Hepatocyte (in vitro differentiated cells): ENCODE measurements at places on chromosomes 12 and 14. TPM values are rescaled to one million over a fixed set of nuclear protein-coding genes. Genes with fewer than 3 reads are reported as not detected.

SUSD6 gene
- polyA plus RNA-seq: 15.7 and 16.3 TPM in 2 replicates

- DNase-seq: no peak
These were observed 232.3 kb downstream of the MED13L start for GRCh38 chr12:116045150-116045549.

SLC39A2 gene
- polyA plus RNA-seq: 6.2 and 9.2 TPM in 2 replicates

GRCh38 chr12:63276537-63277365 is 125.8 kb upstream of the AVPR1A start:
- peak; percentile 74 for DNase-seq

PMCH gene
- polyA plus RNA-seq: not detected in 2 replicates

DNA sequence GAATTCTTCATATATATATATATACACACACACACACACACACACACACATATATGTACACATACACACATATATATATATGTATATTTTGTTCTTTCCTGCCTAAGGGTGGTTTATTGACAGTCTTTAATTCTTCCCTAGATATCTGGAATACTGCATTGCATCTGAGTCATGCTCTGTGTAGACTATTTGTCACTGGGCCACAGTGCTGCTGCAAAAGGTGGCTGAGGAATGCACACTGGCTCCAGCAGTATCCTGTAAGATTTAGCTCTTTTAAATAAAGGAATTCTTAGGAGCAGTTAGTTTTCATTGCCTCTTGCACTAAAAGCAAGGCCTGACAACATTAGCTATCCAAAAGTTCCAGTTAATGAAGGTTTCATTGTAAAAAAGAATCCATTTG is 200.9 kb downstream of the APAF1 start:
- DNase-seq: no peak

DNA sequence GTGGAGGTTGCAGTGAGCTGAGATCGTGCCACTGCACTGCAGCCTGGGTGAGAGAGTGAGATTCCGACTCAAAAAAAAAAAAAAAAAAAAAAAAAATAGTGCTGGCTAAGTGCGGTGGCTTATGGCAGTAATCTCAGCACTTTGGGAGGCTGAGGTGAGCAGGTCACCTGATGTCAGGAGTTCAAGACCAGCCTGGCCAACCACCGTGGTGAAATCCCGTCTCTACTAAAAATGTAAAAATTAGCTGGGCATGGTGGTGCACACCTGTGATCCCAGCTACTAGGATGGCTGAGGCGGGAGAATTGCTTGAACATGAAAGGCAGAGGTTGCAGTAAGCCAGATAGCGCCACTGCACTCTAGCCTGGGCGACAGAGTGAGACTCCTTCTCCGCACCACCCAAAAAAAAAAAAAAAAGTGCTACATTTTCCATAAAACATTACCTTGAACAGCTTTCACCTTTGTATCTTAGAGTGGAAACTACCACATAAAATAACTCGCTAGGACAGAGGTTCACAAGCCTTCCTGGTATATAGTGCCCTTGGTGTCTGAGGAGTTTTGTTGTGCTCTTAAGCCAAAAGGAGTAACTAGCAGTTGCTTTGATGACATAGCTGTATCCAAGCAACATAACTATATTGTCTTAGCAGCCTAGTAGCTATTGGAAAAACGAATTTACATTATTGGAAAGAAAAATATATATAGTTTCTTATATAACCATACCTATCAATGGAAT is 11.1 kb downstream of the PTGES3 start:
- no peak for DNase-seq

DNA sequence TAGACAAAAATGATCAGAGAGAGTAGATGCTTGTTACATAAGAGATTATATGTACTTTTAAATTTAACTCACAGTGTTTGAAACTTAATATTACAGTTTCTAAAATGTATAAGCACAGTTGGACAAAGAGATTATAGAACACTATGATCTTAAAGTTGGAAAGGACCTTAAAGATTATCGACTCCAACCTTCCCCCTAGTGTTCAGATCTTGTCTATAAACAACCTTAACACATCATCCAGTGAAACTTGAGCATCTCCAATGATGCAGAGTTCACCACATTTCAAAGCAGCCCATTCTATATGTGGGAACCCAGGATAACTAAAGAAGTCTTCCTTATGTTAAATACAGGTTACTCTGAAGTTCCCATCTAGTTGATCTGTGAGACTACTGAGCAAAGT is 480.8 kb downstream of the RMST start:
- DNase-seq: no peak

DNA sequence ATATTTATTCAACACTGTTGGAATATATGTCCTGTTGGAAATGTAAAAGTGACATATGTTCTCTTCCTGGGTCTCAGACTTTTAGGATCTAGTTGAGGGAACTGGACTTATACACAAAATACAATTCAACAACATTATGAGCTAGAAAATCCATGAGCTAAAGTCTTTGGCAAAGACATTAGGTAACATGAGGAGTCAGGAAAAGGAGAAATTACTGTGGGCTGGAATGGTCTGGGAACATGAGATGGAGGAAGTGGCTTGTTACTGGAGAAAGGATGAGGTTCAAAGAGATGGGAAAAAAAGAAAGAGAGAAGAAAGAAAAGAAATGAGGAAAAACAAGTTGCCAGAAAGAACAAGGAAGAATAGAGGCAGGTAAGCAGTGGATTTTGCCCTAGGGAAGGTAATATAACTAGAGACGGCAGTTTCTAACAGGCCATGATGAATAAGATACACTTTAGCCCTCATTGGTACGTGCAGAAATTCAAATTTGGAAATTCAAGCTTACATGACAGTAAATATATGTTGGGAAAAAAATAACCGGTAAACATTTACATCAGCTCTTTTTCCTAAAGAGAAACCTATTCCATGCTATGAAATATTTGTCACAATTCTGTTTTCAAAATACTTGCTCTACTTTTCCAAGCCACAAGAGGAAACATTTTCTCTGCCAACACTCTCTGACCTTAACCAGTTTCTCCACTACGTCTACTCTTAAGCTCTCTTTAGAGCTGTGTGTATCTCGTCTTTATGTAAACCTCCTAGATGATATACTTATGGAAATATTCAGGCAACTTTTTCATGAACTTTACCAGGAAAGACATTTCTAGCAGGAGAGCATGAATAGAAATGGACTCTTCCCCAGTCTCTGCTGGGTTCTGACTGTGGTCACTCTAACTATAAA is 268.8 kb upstream of the BTG1 start:
- DNase-seq: no peak

GRIP1 gene
- 7.7 and 13.6 TPM in 2 replicates for polyA plus RNA-seq

DNA sequence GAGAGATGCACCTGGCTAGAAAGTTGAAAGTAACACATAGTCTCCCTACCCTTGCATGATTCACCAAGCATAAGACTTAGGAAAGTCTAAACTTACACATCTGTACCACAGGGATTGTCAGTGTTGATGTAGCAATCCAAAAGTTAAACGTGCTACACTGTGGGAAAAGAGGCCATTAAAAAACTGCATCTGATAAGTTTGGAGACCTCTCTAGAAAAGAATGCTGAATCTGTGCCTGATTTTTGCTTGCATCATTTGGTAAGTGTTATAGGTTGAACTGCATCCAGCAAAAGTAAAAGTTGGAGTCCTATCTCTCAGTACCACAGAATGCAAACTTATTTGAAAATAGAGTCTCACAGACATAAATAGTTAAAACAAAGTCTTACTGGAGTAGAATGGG is 126.6 kb downstream of the SLC6A15 start:
- DNase-seq: no peak

TEX52 gene
- polyA plus RNA-seq: not detected in 2 replicates

- peak; percentile 44 for DNase-seq
These were observed 43.4 kb upstream of the AMN start for GRCh38 chr14:102878970-102879460.

- no peak for DNase-seq
These were observed 15.4 kb upstream of the EGLN3 start for GRCh38 chr14:33966276-33966675.

DNA sequence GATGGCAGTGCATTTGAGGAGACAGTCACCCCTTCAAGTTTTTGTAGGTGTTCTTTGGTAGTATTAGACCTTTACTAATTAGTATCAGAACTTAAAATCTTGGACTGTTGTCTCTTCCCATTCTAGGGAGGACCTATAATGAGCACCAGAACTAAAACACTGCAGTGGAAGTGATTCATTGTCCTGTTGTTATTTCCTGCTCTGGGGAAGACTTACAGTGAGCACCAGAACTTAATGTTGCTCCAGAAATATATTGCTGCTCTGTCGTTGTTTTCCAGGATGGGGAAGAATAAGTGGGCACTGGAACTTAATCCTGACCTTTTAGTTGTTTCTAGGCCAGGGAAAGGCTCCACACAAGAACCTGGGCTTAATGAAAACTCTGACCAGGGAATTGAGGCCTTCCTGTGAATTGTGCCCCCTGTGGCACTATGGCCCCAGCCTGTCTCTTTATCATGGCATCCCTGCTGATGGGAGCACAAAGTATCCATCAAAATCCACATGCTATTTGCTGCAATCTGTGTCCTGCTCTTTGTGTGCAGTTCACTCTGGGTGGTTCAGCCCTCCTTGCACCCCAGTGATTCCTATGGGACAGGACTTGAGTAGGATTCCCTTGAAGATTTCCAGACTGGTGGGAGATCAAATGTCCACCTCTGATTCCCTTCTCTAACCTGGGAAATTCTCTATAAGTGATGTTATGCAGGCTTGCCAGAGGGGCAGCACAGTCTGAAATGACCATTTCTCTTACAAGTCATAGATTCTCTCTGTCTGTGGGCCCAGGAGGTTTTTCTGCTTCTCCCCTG is 175.8 kb downstream of the PAWR start:
- DNase-seq: no peak

DNA sequence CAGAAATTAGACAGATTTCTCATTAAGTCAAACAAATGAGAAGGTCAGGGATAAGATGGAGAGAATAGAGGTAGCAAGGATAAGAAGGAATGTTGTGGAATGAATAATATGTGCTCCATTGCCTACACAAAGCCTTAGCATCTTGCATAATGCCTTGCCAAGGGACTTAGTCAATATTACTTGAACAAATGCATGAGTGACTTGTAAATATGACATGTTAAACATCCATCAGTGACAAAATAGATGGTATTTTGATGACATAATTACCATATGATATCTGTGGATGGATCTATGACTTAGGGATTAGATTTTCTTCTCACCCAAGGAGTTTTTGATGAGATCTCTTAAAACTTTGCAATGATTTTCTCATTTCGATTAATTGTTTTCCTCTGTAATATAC is 194.1 kb upstream of the RASSF8 start:
- no peak for DNase-seq

IL31 gene
- polyA plus RNA-seq: not detected in 2 replicates

NUP37 gene
- polyA plus RNA-seq: 25.1 and 26.7 TPM in 2 replicates

DNA sequence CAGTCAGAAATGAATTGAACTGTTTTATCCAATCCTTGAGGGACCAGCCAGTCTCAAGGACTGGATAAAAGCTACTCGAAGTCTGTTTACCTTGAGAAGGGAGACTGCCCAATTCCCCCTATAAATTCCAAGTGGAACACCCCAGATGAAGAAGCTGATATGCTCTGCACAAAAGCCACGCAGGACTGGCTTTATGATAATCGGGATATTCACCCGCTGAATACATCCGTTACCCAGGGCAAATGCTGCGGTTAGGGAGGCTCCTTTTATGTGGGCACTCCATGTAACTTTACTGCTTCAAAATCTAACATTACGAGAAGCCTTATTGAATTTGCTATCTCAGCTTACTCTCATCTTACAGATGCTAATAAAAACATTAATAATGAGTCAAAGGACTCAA is 119.1 kb downstream of the DENND5B start:
- DNase-seq: no peak

GRCh38 chr12:57429473-57430111 is 1.3 kb downstream of the R3HDM2 start:
- no peak for DNase-seq

AKAP6 gene
- polyA plus RNA-seq: 0.46 and 1.1 TPM in 2 replicates

GRCh38 chr14:59395672-59396071 is 69.5 kb downstream of the GPR135 start:
- no peak for DNase-seq

DNA sequence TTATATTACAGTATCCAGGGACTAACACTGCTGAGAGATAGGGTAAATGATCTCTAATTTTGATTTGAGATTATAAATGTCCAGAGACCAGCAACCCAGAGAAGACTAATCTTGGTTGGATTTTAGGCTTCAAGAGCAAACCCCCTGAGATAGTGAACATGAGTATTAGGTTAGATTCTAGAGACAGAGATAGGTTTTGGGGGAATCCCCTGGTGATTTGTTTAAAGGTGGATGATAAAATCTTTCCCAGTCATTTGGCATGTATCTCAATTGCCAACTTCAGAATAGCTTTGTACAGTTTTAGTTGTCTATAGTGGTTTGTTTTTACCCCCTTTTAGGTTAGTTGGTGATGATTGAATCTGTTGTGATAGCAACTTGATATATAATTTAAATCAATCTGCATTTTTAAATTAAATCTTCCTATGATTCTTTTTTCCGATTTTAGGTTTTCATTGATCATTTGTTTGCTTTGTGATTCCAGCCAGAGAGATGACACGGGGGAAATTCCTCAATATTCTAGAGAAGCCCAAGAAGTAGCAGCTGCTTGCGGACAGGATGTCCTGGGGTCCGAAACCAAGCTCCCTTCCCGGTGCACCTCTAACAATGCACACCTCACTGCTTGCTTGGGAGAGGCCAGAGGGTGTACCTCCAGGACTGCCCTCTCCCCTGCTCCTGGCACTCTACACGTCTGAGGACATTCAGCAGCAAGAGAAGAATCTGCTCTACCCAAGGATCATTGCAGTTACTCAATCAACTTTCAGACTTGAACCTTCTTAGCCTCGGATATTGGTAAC is 40.6 kb upstream of the VSX2 start:
- DNase-seq: no peak

DNA sequence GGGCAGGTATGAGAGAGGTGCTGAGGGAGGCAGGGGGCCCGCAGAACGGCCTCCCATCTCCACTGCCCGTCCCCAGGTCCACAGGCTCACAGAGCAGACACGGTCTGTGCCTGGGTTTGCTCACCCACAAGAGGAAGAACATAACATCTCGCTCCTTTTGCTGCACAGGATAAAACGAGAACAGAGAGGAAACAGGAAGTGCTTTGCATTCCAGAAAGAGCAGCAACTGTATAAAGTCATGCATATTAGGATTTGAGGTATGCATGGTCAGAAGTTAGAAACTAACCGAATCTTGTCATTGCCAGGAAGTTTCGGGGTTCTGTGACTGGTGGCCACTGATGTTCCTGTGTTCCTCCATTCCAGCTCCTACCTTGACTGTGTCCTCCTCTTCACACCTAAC is 25.0 kb downstream of the NTF3 start:
- no peak for DNase-seq

GRCh38 chr12:26204612-26205289 is 9.4 kb downstream of the SSPN start:
- no peak for DNase-seq

GRCh38 chr12:101859664-101860607 is 17.4 kb upstream of the DRAM1 start:
- no peak for DNase-seq

DNA sequence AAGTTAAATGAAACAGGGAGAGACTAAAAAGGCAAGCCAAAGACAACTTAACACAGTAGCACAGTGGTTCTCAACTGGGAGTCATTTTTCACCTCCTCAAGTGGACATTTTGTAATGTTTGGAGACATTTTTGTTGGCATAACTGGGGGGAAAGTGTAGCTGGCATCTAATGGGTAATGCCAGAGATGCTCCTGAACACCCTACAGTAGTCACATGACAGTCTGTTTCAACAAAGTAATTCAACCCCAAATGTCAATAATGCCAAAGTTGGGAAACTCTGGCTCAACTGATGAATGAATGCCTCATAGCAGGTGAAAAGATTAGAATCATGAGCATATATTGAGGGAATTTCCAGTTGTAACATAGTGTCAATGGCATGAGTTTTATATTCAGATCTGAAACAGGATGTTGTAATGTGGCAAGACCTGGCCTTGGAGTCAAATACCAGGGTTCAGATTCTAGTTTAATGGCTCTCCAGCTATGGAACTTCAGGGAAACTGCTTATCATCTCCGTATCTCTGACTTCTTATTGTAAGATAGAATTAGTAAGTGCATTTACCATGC is 2.4 kb upstream of the OR4K5 start:
- DNase-seq: no peak
